ENCODE measurements at places on chromosomes 12 and 14.

DNA sequence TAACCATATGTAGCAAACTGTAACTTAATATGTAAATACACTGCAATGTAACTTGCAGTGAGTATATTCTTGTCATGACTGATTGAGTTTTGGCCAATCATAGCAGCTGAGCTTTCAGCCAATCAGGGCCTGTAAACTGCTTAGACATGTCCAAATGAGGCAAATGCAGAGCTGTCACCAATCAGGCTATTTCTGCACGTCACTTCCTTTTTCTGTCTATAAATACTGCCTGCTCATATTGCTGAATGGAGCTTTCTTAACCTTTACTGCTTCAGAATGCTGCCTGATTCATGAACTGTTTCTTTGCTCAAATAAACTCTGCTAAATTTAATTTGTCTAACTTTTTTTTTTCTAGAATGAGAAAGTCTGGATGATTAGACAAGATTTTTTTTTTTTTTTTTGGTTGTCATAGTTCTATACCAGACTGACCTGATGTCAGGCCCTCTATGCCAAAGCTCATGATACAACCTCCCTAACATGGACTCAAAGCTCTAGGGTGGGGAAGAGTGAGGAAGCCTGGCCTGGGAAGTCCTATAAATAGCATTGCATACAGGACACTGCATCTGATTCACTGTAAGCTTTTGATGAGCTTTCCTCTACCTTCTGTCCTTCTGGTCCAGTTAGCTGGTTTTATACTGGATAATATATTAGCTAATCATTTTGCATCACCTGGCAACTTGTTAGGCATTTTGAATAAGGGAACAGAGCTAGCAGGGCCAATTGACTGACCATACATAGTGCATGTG lies 12.0 kb downstream of the MGP start:
- no peak for DNase-seq

DNA sequence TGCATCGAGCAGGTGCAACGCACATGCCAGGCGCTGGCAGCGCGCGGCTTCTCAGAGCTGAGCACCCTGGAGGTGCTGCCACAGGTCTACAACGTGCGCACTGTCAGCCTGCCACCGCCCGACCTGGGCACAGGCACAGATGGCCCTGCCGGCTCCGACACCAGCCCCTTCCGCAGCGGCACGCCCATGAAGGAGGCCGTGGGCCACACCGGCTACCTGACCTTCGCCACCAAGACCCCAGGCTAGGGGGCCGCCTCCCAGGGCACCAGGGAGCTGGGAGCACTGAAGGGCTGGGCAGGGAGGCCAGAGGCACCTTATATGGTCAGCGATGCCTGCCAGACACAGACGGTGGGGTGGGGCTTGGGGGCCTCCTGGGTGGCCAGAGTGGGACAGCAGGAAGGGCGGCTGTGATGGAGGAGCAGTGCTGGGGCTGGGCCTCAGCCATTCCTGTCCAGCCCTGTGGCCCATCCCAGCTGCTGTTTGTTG lies 5.6 kb downstream of the TRMT61A start:
- no peak for DNase-seq

GRCh38 chr12:2335916-2336315 lies 283.1 kb downstream of the CACNA1C start:
- DNase-seq: no peak

DNA sequence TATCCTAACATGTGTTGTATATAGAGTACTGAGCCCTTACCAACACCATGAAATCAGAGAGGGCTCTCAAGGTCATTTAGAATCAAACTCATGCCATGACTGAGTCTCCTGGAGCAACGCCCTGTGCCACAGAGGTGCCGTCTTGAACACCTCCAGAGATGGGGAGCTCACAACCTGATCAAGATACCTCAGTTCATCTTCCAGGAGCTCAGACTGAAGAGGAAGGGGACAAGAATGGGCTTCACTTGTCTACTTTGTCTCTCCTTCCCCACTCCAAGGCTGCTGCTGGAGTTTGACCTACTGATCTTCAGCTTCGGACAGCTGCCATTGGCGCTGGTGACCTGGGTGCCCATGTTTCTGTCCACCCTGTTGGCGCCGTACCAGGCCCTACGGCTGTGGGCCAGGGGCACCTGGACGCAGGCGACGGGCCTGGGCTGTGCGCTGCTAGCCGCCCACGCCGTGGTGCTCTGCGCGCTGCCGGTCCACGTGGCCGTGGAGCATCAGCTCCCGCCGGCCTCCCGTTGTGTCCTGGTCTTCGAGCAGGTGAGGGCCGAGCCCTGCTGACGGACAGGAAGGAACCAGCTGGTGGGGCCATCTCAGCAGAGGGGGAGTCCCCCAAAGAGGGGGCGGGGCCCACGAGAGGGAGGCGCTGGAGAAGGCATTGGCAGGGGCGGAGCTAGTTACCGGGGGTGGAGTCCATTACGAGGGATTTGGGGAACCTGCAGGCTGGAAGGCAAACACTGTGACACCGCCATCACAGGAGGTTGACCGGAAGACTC lies 12.0 kb downstream of the SOAT2 start:
- DNase-seq: no peak

DNA sequence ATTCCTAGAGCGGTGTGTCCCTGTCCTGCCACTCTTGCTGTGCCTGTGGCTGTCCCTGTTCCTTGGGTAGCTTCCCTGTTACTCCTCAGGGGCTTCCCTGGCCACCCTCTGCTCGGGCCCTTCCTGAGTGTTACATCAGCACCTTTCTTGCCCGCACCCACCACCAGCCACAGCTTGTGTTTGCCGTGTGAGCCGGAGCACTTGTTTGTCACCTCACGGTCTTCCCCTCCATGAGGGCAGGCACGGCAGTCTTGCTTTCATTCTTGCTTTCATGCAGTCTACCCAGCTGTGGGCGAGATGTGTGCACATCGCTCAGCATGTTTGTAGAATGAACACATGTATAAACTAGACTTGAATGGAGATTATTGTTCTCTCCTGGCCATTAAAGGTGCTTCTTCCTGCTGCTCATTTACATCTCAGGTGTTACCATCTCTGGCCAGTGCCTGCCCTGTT lies 42.0 kb downstream of the TRAF3 start:
- DNase-seq: no peak

- no peak for DNase-seq
Measured at GRCh38 chr12:57248934-57249742, 1.8 kb downstream of the STAC3 start.

DNA sequence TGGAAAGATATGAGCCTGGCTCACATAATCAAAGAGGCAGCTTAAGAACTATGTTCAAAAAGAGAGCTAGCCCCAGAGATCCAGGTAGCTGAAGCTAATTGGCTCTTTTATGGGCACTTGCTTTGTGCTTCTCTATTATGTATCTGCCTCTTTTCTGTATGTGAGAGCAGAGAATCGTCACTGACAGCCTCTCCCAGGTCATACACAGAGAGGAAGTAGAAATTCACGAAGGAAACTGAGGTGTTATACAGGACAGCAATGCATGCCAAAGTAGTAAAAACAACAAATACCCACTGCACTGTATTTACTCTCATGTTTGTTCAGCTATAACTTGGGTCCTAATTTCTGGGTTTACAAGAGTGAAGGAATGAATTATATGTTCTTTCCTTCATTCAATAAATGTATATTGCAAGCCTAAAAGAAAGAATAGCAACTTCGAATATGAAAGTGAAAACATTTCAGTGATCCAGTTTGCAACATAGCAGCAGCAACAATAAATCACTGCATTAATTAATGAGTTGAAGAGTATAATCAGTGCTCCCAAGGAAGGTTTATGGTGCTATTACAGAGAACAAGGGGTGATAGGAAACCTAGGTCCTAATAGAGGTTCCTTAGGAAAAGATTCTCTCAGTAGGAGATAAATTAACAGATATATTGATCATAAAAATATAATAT lies 47.1 kb upstream of the ATXN7L3B start:
- no peak for DNase-seq

- DNase-seq: no peak
Measured at GRCh38 chr12:93663729-93664084, 13.5 kb upstream of the CRADD start.
